ENCODE measurements at places on chromosomes 11 and 22.

- no peak for DNase-seq
These were observed 683.1 kb upstream of the ARHGAP42 start for GRCh38 chr11:100003985-100004384.

GRCh38 chr22:46593996-46594946 is 25.9 kb upstream of the GRAMD4 start:
- no peak for DNase-seq

GRCh38 chr11:86769219-86769618 is 31.1 kb upstream of the PRSS23 start:
- no peak for DNase-seq

DNA sequence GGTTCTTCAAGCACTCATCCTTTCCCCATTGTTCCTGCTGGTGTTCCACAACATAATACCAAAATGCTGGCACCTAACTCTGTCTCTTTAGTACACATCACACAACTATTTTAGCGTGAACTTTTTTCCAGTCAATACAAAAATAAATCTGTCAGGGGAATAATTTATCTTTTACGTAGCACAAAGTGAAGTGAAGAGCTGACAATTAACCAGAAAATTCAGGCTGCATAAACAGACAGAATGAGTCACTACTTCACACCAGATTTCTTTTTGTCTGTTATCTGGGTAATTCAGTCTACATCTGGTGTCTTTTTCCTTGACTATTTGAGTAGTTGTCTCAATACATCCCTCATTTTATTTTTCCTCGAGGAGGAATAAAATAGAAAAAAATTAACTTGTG is 7.9 kb upstream of the ETS1 start:
- no peak for DNase-seq

DNA sequence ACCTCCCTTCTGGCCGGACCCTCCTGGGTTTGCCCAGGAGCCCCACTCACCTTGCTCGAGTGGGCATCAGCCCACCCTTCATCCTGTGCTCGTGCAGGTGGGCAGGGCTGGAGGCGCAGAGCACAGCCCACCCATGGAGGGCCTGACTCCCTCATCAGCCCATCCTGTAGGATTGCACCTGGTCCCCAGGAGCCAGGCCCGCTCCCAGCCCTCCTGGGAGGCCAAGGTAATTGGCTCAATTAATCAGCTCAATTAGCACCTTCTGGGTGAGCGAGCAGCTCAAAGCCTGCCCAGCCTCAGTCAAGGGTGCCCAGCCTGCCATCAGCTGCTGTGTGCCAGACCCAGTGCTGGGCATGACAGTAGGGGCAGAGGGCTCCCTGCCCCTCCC is 58.1 kb upstream of the NECTIN1 start:
- no peak for DNase-seq

GRCh38 chr22:35578836-35579575 is 38.1 kb downstream of the MB start:
- DNase-seq: no peak

DNA sequence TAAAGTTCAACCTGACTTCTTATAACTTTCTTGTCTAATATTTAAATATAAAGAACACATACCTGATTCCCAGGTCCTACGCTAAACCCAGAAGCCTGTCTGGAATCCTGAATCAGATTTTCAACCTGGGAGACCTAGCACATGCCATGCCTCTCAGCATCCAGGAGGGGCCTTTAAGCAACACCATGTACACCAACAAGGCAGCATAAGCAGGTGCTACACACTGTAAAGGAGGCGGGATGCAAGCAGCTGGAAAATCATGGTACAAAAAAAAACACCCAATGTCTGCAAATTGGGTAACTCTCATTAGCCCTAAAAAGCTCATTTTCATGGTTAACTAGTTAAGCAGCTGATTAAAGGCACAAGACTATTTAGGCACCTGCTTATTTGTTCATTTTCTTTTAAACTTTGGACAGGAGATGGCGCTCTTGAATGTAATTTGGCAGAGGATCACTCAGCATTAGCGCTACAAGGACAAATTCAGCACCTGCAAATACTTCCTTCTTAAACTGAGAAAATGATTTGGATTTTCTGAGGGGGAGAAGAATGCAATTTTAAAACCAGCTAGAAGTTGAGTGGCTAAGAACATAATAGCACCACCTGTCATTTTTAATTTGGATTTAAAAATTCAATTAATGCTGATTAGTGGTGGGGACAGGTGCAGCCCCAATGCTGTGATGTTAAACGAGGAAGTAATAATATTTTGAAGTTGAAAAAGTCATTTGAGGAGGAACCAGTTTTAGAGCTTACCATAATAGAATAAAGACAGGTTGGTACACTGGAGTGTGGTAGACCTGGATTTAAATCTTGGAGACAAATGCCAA is 104.0 kb downstream of the FAR1 start:
- peak; percentile 29 for DNase-seq

- no peak for DNase-seq
These were observed 92.2 kb upstream of the SORL1-AS1 start for GRCh38 chr11:121544956-121545355.

DNA sequence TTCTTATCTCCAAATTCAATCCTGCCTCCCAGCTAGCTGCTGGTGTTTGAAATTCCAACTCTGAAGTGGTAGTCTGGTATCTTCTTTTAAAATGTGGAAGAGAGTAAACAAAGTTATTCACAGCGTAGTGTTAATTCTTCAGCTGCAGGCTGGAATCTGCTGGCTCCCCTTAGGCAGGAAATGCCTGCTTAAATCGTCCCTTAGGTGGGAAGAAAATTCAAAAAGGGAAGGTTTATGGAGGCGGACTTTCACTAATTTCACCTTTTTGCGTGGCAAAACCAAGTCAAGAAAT is 439.0 kb upstream of the CCDC90B start:
- DNase-seq: no peak

DNA sequence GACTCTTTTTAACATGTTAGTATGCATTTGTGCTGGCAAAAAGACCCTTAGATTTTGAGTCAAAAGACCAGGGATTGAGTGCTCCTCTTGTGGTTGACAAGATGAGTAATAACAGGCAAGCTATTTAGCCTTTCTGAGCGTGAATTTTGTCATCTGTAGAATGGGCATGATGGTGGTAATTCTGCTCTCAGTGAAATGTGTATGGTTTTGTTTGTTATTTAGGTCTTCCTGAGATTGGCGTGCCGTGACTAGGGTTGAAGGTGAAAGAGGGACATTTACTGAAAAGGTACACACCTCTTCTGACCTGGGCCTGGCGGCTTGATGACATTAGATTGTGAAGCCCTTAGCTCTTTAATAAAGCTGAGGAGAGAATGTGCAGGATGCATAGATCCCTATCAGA is 8.4 kb upstream of the CEP295 start:
- DNase-seq: no peak

DNA sequence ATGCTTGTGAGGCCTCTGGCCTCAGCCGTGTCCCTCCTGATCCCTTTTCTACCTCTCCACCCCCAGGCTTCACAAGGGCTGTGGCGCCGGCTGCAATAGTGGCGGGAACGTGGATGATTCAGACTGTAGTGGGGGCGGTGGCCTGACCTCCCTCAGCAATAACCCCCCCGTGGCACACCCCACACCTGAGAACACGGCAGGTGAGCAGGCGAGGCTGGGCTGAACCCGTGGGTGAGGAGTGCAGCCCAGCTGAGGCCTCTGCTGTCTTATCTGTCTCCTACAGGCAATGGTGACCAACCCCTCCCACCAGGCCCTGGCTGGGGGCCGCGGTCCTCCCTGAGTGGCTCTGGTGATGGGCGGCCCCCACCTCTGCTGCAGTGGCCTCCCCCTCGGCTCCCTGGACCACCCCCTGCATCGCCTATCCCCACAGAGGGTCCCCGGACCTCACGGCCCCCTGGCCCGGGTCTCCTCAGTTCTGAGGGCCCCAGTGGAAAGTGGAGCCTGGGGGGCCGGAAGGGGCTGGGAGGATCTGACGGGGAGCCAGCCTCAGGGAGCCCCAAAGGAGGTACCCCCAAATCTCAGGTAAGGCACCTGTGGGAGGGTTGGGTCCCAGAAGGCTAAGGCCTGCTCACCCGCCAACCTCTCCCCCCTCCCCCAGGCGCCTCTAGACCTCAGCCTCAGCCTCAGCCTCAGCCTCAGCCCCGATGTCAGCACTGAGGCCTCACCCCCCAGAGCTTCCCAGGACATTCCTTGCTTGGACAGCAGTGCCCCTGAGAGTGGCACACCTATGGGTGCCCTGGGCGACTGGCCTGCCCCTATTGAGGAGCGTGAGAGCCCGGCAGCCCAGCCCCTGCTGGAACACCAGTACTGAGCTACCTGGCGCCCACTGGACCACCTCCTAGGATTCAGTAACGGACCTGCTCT is 1.5 kb upstream of the SIPA1 start:
- no peak for DNase-seq

GRCh38 chr11:19447150-19447566 is 206.4 kb upstream of the E2F8 start:
- no peak for DNase-seq

GRCh38 chr11:46112961-46113607 is 8.2 kb downstream of the PHF21A start:
- DNase-seq: peak; percentile 69

GRCh38 chr11:59891781-59892181 is 13.2 kb downstream of the OOSP3 start:
- no peak for DNase-seq

DNA sequence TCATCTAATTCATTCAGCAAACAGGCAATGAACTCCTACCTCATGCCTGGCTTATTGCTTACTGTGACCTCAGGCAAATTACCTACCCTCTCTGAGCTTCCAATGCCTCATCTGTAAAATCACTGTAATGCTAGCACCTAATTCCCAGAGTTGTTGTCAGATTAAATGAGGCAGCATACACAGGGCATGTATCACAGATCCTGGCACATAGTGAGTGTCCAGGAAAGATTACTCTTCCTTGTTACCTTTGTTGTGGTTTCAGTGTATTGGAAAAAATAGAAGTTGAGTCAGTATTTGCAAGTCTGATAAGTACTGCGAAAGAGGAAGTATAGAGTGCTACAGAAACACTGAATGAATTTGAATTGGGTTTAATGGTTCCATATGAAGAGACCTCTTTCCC is 26.4 kb upstream of the LRRC55 start:
- DNase-seq: peak; percentile 5

DNA sequence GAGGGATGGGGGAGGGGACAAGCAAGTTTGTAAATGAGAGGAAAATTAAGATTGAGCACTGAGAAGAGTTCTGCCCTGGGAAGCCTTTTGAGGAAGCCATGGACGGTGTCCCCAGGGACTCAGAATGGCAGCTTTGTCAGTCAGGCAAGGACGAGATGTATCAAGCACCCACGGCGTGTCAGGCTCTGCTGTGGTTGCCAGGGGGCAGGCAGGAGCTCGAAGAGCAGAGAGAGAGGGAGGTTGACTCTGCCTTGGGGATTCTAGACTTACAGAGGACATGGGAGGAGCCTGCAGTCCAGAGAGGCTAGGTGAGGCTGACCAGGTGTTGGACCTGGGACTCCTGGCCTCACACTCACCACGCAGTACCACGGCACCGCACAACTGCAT is 29.1 kb upstream of the SYT7 start:
- no peak for DNase-seq

DNA sequence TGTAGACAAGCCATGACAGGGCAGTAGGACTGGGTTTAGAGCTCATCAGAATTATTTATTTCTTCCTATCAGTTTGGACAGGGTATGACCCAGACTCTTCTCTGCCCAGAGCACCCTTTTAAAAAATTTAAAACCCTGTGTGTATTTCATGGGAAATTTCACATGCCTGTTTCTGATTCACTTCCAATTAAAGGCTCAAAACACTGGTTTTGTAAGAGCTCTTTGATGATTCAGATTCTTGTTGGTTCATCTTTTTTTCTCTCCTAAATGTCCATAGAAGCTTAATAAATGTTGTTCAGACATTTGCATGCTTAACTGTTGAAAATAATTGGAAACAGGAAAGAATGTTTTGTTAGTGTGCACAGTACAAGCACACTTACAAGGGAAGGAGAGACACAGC is 13.8 kb downstream of the FLI1 start:
- no peak for DNase-seq

DNA sequence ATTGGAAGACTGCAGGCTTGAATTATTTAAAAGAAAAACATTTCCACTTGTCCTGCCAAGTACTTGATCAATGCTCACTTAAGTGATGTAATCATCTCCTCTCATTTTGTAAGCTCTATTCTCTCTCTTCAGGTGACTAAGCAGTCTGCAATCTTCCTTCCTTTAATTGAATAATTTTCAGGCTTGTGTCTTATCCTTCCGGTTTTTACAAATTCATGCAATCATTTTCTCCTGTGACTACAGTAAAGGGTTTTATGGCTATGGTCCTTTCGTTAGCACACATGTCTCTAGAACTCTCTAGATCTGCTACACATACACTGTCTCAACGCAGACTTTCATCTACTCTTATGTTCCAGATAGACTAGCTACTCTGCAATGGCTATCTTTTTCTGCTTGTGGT is 12.6 kb upstream of the UPB1 start:
- peak; percentile 70 for DNase-seq

GRCh38 chr22:38205261-38206128 is 3.7 kb downstream of the MAFF start:
- no peak for DNase-seq

DNA sequence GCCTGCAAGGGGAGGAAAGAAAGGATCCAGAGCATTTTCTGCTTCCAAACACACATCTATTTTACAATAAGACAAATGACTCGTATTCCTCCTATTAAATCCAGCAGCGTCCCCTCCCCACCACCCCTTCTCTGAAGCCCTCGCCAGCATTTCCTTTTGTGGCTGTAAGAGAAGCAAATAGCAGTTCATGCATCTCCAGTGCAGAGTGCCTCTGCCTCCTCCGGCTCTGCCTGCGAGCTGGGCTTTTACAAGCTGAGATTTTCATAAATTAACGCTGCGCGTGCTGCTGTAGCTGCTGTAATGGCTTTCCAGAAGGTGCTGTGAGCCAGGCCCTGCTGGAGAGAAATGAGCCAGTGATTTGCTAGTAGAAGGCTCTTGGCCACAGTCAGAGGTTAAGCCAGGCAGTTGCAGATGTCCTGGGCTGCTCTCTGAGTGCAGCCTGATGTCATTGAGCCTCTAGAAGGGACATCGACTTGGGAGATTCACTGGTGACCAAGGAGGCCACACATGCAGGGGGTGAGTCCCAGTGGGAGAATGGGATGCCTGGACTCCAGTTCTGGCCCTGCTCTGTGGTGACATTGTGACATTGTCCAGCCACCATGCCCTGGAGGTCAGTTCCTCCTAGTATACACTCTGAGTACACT is 134.5 kb upstream of the NAV2 start:
- no peak for DNase-seq

- no peak for DNase-seq
These were observed 42.4 kb upstream of the TSKU start for GRCh38 chr11:76740772-76741171.

Measured in HL-60 (cell line).